ENCODE measurements at places on chromosomes 11 and 22.
A peak's percentile ranks its signal among the peaks of the same experiment; 100 is the strongest.

- no peak for DNase-seq
Measured at GRCh38 chr11:8315954-8316353, 52.3 kb upstream of the LMO1 start.

- DNase-seq: no peak
Measured at GRCh38 chr11:19555266-19555665, 157.4 kb upstream of the NAV2 start.

- DNase-seq: no peak
Measured at GRCh38 chr22:45512363-45512762, 9.7 kb downstream of the FBLN1 start.

GRCh38 chr11:76030286-76030685, 176.0 kb downstream of the WNT11 start:
- no peak for DNase-seq

- DNase-seq: peak; percentile 7
Measured at GRCh38 chr11:1938343-1939005, 8.7 kb upstream of the MRPL23 start.

- no peak for DNase-seq
Measured at GRCh38 chr22:36162127-36163034, 1.8 kb upstream of the APOL3 start.

- DNase-seq: no peak
Measured at GRCh38 chr11:71176812-71177211, 75.6 kb downstream of the SHANK2 start.

- no peak for DNase-seq
Measured at GRCh38 chr11:57274904-57275498, 38.0 kb upstream of the APLNR start.

GRCh38 chr11:63961608-63962412, 12.6 kb upstream of the COX8A start:
- no peak for DNase-seq

- DNase-seq: no peak
Measured at GRCh38 chr11:130647371-130647770, 198.9 kb downstream of the ADAMTS15 start.

- DNase-seq: no peak
Measured at GRCh38 chr11:10746871-10747270, 4.2 kb upstream of the CTR9 start.

GRCh38 chr22:19478901-19479354, at the start of gene UFD1:
TSS of gene UFD1 (minus strand) at chr22:19479193. CDS start at chr22:19479085, 108 bp downstream.
- DNase-seq: peak; percentile 74

- DNase-seq: no peak
Measured at GRCh38 chr22:37507731-37508130, 11.5 kb downstream of the CARD10 start.
